Kidney glomerular epithelial cell (primary cell): ENCODE measurements at places on chromosomes 4 and X.
A peak's percentile ranks its signal among the peaks of the same experiment; 100 is the strongest.

DNA sequence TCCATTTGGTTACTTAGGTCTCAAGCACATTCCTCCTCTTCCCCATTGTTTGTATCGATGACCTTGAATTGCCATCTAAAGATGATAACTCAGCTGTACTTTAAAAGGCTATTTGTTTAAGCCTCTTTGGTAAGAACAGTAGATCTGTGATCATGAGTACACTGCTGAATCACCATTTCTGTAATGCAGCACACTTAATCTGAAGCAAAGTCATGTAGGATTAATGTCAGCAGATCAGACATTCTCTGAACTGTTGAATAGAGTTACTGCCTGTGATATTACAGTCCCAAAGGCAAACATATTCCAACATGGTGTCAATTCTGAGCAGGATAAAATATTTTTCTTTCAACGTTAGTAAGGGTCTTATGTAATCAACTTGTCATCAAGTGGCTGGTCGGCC lies 631.6 kb downstream of the TECRL start:
- DNase-seq: no peak

GRCh38 chrX:57595381-57595811 lies 3.6 kb downstream of the ZXDB start:
- DNase-seq: peak; percentile 22

- DNase-seq: no peak
These were observed 794 bp downstream of the HSD17B13 start for GRCh38 chr4:87321888-87322287.

DNA sequence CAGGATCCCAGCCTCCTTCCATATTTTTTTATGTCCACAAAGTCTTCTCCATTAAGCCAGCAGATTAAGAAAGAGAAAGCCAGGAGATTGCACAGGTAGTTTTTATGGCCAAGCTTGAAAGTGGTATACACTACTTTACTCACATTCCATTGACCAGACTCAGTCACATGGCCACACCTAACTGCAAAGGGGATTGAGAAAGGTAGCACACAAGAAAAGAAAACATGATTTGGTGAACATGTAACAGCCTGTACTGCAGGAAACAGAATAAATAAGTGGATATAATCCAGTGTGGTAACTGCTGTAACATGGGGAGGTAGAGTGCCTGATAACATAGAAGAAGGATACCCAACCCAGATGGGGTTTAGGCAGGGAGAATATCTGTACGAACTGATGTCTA lies 43.9 kb downstream of the HOPX start:
- no peak for DNase-seq

DNA sequence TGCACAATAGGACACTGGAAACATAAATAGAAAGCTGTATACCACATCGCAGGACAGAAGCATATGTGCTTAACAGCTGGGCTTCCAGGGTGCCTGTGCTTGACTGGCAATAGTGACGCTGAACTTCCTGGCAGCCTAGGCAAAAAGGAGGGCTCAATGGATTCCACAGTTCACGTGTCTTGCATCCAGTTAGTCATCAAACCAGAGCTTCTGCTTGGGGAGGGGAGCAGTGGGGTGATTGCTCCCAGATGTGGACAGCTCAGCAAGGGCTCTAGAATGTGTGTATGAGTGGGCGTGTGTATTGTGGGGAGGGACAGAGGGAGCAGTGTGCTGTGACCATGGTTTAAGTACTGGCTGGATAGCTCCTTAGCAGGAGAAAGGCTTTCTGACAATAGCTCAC lies 2.3 kb downstream of the PRRG3 start:
- no peak for DNase-seq

DNA sequence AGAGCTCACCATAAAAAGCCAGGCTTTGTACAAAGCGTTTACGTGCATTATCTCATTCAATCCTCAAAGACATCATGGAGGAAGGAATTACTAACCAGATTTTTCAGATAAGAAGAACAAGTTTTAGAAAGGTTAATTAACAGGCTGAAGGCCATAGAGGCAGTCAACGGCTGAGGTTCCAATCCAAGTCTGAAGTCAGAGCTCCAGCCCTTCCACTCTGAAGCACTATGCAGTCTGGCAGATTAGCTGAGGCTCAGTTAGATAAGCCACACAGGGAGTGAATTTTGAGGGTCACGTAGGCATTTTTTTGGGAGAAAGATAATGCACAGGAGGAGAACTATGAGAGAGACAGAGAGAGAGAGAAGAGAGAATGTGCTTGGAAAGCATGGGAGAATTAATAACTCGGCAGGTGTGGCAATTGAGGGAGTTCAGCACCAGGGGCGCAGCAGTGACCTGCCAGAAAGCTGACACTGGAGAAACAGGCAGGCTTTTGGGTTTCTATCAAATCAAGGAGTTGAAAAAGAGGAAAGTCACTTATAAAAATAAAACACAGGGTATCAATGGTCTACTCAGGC lies 116.5 kb upstream of the NAP1L5 start:
- no peak for DNase-seq

- peak; percentile 83 for DNase-seq
These were observed at the start of gene TLR1 for GRCh38 chr4:38804654-38805295. TSS of gene TLR1 (minus strand) at chr4:38804791. CDS start at chr4:38798831, 5,960 bp downstream.

GRCh38 chr4:56026596-56026995 lies 77.9 kb downstream of the CEP135 start:
- DNase-seq: peak; percentile 91

DNA sequence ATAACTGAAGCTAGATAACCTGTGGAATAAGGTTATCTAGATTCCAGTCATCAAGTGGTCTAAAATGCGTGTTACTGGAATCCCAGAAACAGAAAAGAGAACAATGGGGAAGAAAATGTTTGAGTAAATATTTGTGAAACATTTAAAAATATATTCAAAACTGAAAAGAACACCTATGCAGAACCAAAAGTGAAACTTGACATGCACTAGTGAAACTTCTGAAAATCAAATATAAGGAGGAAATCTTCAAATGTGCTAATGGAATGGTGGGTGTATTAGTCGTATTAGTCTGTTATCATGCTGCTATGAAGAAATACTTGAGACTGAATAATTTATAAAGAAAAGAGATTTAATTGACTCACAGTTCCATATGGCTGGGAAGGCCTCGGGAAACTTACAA lies 512.4 kb upstream of the KLHL4 start:
- DNase-seq: no peak

DNA sequence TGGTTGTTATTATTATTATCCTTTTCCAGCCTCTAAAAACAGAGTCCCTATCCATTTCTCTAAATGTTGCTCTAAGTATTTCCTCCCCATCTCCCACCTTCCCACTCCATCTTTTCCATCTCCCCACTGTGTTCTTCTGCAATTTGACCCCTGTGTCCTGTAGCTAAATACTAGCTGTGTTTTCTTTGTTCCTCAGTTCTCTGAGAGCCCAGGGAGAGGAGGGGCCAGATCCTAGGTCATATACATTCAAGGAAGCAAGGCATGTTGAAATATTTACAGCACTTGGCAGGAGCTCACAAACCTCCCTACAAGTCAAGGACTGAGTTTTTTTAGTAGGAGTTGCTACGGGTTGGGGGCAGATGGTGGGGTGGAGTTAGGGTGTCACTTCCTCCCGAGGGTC lies 10.5 kb downstream of the SLC16A2 start:
- no peak for DNase-seq

- no peak for DNase-seq
These were observed 1525.6 kb downstream of the ARAP2 start for GRCh38 chr4:34718576-34719245.

DNA sequence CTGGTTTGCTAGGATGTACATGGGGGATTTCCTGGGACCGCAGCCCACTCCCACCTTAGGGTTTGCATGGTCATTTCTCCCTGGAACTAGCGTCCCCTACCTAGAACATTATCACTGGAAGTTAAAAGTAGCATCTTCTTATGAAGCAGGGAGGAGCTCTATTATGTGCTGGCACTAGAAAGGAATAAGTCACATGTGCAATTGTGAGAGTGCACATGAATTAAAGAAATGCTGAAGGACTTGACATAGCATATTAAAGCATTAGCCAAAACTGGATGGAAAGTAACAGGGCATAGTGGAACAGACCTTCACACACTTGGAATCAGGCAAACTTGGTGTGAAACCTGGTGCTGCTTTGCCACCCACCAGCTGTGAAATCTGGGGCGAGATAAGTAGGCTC lies 2.7 kb downstream of the EXOC1L start:
- no peak for DNase-seq

- no peak for DNase-seq
These were observed 184.7 kb downstream of the ARHGAP6 start for GRCh38 chrX:11481035-11481434.

DNA sequence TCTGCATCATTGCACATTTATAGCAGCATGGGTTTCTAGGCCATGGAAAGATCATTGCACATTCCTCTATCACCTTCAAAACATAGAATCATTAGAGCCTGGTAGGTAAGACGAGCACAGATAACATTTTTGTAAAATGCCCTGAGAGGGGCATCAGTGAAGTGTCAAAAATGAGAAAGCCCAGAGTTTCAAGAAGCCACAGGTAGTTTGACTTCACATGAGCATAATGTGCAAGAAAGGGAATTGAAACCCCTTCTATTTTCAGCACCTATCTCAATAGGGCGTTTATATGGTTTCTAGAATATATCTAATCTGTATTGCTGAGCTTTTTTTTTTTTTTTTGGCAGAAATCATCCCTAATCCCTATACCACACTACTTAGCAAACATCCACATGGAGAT lies 2441.7 kb downstream of the ARAP2 start:
- DNase-seq: no peak

- DNase-seq: peak; percentile 83
These were observed 1.4 kb upstream of the DOK7 start for GRCh38 chr4:3461515-3462291.

GRCh38 chr4:103996064-103996463 lies 276.3 kb upstream of the TACR3 start:
- peak; percentile 34 for DNase-seq

DNA sequence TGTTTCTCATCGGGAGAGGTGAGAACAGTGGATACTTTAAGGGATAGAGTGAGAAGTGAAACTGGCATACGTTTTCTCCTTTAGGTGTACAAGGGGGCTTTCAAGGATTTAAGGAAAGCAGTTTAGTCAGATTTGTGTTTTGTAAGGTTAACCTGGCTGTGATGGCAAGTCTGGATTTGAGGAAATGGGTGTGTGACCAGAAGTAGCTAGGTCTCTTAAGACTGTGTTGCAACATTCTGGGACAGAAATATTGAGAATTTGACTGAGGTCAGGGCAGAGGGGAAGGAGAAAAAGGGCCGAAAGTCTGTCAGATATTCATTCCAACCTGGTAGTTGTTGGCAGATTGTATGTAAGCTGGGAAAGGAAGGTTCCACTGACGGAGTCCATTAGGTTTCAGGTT lies 10.4 kb upstream of the GABRE start:
- DNase-seq: no peak

DNA sequence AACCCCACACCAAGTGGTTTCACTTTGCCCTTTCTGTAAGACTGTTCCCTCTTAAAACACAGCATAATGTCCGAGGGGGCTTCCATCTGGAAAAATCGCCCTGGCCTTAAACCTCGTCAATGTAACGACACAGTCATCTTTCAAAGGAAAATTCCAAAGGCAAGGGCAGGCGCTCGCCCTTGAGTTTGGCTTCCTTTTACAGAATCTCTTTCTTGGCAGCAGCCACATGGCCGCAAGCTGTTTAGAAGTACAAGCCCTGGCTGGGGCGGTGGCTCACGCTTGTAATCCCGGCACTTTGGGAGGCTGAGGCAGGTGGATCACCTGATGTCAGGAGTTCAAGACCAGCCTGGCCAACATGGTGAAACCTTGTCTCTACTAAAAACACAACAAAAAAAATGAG lies 27.1 kb upstream of the GRPEL1 start:
- DNase-seq: no peak

- DNase-seq: no peak
These were observed 12.9 kb downstream of the UTP3 start for GRCh38 chr4:70701271-70701670.

DNA sequence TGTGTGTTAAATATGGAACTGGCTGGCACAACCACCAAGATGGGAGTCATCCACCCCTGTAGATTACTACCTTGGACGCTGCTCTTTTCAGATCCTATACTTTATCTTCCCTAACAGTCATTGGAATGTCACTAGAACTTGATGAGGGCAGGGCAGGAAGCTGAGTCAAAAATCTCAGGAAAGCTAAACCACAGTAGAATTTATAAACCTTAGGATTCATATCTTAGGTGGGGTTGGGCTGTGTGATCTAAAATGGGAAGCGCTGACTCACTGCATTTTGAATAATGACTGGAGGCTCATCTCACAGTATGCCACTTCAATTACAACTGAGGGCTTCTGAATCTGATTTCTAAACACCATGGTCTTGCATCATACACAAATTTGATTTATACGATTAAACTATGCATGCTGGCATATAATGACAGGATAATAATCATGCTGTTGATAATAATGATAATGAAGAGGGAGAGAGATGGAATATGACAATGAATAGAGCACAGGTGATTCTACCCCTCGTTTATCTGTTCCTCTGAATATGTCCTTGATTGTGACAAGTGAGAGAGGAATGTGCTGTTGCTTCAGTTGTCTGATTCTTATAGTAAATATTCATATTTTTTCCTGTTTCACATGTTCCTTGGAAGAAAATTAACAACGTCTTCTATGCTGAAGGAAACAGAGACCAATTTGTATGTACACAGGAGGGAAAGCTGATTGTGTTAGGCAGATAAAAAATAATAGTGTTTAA lies 270.3 kb upstream of the HS3ST1 start:
- peak; percentile 41 for DNase-seq

DNA sequence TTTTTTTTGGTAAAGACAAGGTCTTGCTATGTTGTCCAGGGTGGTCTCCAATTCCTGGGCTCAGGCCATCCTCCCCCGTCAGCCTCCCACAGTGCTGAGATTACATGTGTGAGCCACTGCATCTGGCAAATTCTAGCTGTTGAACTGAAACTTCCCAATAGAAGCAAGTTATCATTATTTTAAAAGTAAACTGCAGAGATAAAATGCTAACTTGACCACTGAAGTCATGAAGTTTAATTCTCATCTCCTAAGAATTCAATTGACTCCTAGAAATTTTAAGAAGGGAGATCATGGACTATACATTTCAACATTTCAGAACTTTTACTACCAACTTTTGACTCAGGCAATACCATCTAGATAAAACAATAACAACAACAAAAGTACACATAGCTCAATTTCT lies 11.7 kb upstream of the EXOSC9 start:
- DNase-seq: no peak

DNA sequence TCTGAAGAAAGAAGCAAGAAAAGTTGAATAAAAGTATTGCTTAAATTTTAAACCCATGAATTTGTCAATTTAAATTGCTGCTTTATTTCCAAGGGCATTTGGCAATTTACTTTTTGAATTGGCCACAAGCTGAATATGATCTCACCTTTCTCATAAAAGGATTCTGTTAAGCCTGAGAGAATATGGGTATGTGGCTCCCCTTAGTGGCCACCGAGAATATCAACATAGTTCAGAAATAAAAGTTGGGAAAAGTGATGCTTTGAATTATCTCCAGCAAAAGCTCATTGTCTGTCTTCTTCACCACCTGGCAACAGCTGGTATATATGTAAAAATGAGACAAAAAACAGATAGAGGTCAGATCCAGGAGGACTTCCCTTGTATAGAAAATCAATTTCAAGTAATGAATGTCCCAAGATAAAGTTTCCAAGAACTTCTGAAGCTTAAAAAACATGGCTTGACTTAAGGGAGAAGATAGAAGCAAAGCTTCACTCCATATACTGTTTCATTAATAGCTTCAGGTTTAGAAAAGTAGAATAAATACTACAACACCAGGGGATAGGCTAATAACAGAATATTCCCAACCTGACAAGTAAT lies 290.7 kb upstream of the FAM241A start:
- DNase-seq: peak; percentile 45

GRCh38 chr4:67697860-67698687 lies 2.9 kb downstream of the UBA6 start:
- no peak for DNase-seq

GRCh38 chr4:21083413-21083812 lies 383.2 kb downstream of the PACRGL start:
- no peak for DNase-seq

GRCh38 chr4:28784188-28784587 lies 1923.5 kb downstream of the STIM2 start:
- DNase-seq: no peak
